NCI-H1048 (cell line): ENCODE measurements at places on chromosomes 11 and 22.
A peak's percentile ranks its signal among the peaks of the same experiment; 100 is the strongest.

GRCh38 chr11:4454021-4454420 is 4.9 kb downstream of the OR52K2 start:
- no peak for DNase-seq

DNA sequence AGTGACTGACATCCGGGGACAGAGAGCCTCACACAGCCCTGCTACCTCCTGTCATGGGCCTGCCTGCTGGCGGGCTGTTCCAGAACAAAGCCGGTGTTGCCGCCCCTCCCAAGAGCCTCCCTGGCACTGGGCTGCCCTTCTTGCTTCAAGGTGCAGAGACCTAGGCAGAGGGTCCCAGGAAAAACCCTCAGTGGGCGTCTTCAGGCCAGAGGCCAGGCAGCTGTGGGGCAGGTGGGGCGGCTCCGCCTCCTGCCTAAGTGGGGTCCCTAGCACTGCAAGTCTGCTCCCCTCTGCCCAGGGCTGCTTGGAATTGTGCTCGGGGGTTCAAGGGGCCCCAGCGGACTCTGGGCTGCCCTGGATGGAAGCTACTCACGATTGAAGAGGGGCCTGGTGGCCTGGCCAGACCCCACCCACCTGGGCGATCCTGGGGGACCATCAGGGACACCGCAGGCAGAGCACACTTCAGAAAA is 20.4 kb upstream of the GNB1L start:
- DNase-seq = no peak

DNA sequence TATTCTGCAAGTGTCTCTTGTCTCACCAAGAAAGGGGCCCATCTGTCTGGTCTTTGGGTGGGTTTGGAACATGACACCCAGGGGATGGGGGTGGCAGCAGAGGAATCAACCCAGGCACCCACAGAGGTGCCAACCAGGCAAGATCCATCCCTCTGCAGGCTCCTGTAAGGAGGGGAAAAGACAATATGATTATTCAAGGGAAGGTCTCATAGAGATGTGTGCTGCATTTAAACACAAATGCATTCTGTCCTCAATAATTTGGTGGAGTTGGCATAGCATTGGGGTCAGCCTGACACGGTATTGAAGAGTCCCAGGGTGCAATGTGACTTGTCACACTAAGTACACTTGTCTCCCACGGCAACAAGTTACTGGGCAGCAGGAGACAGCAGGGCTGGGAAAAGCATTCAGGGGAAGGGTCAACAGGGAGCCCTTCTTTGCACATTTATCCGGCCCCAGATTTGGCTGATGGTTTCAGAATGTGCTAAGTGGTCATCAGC is 33.1 kb upstream of the SPON1 start:
- DNase-seq = no peak

GRCh38 chr22:44942056-44942455 is 67.7 kb downstream of the PHF21B start:
- DNase-seq = no peak

GRCh38 chr11:128022007-128022368 is 565.4 kb downstream of the ETS1 start:
- DNase-seq = no peak

DNA sequence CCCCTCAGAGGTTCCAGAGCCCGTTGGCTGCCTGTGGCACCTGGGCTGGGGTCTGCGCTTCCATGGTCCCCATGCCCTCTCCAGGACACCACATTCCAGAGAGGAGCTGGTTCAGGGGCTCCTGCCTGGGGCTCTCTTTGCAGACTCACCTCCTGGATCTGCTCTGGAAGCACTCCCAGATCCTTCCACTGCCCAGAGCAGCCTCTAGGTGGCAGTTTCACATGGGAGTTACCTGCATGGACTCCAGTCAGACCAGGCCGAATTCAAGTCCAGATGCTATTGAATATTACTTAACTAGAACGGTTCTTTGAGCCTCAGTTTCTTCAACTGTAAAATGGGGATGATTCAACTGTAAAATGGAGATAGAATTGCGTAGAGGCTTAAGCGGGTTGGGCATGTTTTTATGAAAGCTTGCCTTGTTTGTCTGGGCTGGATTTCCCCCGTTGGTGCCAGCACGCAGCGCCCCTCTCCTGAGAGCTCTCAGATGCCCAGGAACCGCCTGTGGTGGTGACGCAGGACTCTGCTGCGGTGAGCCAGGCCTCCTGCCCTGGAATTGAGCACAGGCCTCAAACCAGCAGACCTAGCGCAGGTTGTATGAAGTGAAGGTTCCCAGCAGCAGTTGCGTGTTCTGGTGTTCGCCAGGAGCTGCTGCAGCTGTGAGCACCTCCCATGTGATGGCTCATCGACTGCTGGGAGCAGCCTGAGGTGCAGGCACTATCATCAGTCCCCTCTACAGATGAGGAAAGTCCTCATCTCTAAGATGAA is 44.2 kb downstream of the LMO1 start:
- no peak for DNase-seq

DNA sequence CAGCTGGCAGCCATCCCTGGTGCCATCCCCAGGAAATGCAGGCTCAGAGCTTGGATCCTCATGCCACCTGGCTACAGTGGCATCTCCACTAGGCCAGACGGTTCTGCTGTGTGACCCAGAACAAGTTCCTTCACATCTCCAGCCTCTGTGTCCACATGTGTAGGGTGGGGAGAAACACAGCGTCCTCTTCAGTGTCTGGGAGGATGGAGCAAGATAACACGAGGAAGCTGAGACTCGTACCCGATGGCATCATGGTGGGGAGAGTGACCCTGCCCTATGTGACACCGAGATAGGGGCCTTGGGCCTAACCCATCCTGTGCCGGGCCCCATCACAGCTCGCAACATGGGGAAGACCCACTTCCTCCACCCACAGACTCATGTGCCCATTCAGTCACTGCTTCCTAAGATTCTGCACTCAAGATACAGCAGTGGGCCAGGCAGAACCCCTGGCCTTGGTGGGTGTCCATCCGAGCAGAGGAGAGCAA is 78.5 kb downstream of the MORC2 start:
- DNase-seq = no peak

DNA sequence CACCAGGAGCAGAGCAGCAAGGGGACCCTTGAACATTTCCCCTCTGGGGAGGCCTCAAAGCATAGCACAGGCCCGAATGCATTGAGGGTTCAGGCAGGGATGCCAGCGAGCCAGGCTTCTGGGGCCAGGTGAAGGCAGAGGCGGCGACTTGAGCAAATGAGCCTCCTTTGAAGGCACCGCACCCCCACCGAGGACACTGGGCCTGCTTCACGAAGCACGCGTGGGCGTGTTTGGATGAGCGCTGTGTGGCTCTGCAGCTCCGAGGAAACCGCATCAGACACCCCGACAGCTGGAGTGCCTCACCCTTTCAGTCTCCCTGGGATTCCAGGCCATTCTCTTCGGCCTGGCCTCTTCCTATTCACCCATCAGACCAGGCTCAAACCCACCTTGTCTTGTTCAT is 301.8 kb downstream of the NTM start:
- no peak for DNase-seq

GRCh38 chr11:21635394-21636145 is 557.3 kb upstream of the ANO5 start:
- DNase-seq = no peak

- no peak for DNase-seq
These were observed 568.9 kb downstream of the LUZP2 start for GRCh38 chr11:25065746-25066145.

DNA sequence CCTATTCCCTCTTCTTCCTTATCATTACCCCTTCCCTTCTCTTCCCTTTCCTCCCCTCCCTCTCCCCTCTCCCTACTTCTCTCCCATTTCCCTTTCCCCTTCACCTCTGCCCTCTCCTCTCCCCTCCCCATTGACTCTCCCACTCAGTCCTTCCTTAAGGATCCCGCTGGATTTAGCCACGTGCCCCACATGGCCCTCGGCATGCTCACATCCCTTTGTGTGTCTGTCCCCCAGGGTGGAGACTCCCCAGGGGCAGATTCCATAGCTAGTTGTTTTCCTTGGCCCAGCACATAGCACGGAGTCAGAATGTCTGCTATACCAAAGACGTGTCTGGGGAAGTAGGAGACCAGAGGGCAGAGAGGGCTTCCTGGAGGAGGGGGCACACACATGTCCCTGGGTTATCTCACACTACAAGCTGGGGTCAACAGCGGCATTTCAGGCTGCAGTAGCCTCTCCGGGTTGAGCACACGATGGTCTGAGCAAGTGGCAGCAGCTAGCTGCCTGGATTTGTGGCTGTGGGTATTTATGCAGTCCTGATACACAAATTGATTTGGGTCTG is 487.0 kb downstream of the TBC1D22A start:
- no peak for DNase-seq

- DNase-seq = no peak
These were observed 729 bp upstream of the ALX4 start for GRCh38 chr11:44310463-44311272.

DNA sequence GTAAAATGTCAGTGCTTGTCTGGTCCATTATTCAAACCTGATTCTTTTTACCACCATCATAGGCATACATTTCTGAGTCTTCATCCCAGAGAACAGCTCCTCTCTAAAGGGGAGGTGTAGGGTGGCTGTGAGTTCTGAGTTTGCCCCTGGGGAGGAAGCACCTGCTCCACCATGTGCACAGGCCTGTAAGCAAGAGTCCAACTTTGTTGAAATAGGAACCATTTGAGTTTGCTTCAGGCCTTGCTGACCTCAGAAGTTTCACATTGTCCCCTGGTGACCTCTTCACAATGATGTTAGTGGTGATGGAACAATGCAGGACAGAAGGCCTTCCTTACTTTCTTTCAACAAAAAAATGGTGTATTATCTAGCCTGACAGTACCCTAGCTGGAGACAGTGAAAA is 54.6 kb upstream of the TOP3B start:
- DNase-seq = no peak

DNA sequence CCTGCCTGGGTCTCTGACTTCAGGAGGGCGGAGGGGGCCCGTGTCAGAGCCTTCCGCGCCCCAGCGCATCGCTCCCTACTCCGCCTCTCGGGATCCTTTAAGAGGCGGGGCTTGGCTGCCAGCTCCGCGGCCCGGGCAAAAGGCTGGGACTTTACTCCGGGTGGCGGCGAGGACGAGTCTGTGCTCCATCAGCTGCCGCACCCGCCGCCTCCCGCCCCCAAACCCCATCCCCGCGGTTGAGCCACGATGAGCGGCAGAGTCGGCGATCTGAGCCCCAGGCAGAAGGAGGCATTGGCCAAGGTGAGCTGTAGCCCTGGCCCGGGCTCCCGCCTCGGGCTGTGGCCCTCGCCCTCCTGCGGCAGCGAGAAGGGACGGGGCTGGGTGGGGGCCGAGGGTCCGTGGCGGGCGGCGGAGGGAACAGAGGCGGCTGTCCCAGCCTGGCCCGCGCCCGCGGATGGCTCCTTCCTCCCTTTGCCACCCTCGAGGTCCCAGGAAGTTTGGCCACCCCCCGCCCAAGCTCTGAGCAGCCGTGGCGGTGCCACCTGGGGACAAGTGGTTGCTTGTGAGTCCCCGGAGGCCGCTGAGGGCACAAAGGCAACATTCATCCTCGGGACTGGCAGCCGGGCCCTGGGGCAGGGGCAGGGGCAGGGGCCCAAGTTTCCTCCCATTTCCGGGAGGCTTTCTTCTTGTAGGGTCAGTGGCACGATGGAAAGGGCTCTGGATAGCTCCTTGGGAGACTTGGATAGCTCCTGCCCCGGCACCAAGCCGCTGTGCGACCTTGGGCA is at the start of gene SEC14L2:
Gene SEC14L2, plus strand, starts transcription at position 148 of the 785 bp plus-strand sequence. Its CDS starts 99 bp downstream, at position 247.
- DNase-seq = peak; percentile 24

GRCh38 chr11:84164728-84165127 is 878.6 kb upstream of the CCDC90B start:
- DNase-seq = no peak

GRCh38 chr11:76577226-76577920 is 93.2 kb downstream of the LRRC32 start:
- no peak for DNase-seq

- no peak for DNase-seq
These were observed 57.8 kb downstream of the ENDOD1 start for GRCh38 chr11:95147364-95147905.

GRCh38 chr11:92154110-92154509 is 70.5 kb upstream of the FAT3 start:
- no peak for DNase-seq

- no peak for DNase-seq
These were observed 46.6 kb upstream of the RCN1 start for GRCh38 chr11:32044158-32044863.

DNA sequence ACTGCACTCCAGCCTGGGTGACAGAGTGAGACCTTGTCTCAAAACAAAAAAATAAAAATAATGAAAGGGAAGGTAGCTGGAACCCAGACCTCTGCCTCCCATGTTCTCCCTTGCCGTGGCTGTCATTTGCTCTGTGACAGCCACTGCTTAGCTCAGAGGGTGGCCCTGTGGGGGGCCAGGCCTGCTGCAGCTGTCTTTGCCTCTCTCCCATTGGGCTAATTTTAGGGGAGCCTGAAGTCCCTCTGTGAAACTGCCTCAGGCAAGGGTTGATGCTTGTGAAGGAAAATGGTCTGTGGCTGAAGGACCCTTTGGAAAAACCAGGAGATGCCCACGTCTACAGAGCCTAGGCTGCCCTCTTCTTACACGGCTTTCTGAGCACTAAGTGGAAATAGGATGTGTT is 42.9 kb downstream of the C11orf91 start:
- DNase-seq = no peak

GRCh38 chr11:75387736-75388294 is 11.5 kb upstream of the RPS3 start:
- no peak for DNase-seq

- no peak for DNase-seq
These were observed 72.0 kb upstream of the IGLL5 start for GRCh38 chr22:22815397-22816170.

DNA sequence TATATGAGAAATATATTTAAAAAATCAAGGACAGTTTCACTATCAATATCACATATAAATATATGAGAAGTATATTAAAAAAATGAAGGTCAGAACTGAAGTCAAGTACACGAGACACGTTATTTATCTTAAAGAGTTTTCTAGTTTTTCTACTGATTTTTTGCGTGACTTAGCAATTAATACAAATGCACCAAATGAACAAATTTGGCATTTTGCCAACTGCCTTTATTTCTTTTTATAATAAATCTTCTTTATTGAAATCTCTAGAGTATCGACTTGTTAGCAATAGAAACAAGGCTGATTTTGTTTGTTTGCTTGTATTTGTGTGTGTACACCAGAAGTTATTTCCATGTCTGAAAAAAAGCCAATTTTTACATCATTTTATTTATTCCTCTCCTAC is 1684.7 kb upstream of the RAG2 start:
- DNase-seq = no peak

DNA sequence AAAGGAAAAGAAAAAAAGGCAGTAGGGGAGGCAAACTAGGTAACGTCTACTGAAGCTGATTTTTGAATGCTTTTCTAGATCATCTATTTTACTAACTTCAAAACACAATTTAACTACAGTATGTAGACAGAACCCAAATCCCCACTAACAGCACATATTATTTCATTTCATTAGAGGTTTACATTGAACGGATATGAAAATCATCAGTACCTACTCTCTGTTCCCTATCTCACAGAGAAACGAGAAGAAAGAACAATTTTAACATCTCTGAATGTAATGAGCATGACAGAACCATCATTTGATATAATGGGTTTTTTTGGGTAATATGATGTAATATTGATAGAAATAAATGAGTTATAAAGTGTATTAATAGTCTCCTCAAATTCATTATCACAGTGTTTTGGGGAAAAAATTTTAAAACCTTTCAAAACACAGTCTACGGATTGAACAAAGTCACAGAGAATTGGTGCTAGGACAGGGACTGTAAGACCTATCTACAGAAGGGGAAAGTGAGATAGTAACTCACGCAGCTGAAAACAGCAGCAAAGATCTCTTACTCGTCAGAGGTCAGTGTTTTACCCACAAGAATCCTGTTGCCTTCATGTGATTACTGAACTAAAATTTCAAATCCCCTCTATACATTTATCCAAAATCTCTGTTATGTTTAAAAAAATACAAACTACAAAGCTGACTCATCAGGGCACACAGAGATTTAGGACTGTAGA is 77.3 kb downstream of the ZBTB44 start:
- no peak for DNase-seq
